ENCODE measurements at places on chromosomes 6 and 20.

DNA sequence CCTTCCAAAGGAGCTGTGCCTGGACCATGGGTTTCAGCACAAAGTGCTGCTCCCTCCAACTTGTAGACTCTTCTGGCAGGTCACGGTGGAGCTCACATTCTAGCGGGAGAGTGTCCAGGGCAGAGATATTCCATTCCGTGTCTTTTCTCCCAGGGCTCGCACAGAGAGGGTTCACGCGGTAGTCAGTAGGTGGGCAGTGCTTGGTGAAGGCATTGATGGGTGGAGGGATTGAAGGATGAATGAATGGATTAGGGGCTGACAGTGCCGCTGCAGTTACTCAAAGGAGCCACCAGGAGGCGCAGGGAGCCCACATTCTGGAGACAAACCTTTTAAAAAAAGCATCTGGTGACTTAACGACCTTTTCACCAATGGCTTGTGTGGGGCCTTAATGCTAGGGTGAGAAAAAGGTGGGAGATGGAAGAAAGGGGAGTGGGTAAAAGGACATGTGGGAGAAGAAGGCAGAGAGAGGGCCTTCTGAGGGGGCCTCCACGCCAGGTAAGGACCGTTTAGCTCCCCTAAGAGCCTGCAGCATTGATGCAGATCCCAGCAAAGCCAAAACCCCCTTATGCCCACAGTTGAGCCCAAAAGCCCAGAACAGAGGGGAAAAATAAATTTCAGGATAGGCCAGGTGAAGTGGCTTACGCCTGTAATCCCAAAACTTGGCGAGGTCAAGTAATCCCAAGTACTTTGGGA, 17.5 kb upstream of the FAM110A start:
- peak; percentile 66 for DNase-seq

GRCh38 chr6:136753624-136754023, 38.7 kb downstream of the MAP3K5 start:
- DNase-seq = no peak

DNA sequence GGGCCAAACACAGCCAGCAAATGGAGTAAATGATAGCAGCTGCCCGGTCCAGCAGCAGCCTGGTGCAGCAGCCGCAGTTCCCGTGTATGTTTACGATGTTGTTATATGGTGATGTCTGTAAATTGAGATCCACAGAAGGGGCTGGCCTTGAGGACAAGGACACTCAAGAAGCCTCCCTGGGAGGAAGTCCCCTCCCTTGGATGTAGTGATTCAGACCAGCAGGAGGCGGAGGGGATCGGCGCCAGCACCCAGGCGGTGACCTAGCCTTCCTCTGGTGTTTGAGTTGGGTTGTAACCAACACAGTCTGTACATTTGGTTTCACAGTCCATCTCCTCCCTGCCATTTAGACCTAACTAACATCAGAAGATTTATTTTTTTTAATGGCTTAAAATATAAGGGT, 187.8 kb downstream of the SYNDIG1 start:
- DNase-seq = peak; percentile 35

- DNase-seq = no peak
These were observed 5.6 kb downstream of the SMIM29 start for GRCh38 chr6:34243131-34243771.

DNA sequence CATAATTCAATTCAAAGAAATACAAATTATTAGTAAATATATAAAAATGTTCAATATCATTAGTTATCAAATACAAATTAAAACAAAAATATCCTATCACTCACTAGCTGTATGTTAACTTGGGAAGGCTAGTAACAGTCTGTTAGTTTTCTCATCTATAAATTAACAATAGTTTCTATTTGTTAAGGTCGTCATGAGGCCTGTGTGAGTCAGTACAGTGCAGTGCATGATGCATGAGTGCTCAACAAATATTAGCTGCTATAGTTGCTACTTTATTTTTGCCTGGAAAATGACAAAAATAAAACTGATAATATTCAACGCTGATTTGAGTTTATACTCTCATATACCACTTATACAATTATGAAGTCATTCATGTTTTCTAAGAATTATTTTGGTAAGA, 401.6 kb upstream of the RUNX2 start:
- DNase-seq = no peak

GRCh38 chr6:98836025-98836961, 1.9 kb downstream of the POU3F2 start:
- no peak for DNase-seq

- DNase-seq = no peak
These were observed 329.3 kb upstream of the RNF24 start for GRCh38 chr20:4344670-4345069.

- no peak for DNase-seq
These were observed 17.5 kb upstream of the CDH22 start for GRCh38 chr20:46325789-46326188.

GRCh38 chr20:52483382-52483781, 291.8 kb upstream of the ZFP64 start:
- no peak for DNase-seq

GRCh38 chr20:31637660-31638059, at the start of gene COX4I2:
COX4I2 (plus strand) TSS chr20:31637912; CDS start chr20:31639018, 1,106 bp downstream.
- DNase-seq = no peak

- peak; percentile 22 for DNase-seq
These were observed 133.5 kb downstream of the TBC1D7 start for GRCh38 chr6:13194852-13195251.

DNA sequence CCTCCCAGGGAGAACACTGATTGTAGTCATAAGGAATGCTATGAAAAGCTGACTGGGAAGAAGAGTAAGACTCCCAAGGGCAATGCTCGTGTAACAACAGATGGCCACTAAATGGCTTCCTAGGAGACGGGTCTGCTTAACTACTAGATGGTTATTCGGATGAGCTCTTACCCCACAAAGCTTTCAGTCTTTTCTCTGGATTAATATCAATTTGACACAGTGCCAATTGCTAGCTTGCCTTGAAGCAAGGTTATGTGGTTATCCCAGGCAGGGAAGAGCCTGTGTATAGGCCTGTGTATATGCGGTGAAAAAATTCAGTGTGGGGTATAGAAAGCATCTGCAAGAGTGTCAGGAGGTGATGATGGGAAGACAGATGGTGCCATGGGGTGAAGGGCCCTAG, 86.4 kb upstream of the NOX3 start:
- DNase-seq = no peak

DNA sequence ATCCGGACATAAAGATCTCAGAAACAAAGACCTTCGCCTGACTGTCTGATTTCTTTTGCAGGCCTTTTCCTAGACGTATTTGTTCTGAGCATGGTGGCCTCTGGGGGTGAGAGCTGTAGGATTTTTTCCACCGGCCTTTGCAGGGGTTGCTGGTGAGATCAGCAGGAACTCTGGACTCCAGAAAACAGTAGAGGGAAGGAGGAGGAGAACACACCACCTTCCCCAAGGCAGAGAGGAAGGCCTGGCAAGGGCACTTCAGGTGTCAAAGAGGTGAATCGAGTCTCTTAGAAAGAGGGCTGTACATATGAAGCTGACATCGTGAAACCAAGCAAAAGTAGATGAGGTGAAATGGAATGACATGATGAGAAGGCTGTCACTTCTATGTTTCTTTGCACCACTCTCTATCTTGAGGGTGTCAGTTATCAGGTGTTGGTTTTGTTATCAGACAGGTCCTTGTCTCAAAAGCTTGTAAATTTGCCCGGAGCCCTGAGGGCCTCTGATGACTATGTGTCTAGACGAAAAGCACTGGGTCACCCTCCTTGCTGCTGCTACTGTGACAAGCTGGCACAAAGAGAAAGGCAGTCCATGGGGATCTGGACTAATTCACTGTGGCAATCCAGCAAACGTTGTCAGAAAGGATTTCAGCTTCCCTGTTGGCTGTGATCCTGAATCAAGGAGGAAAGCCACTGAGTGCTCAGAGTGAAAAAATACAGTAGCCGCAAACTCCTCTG, 91.3 kb upstream of the MAP3K7 start:
- no peak for DNase-seq

DNA sequence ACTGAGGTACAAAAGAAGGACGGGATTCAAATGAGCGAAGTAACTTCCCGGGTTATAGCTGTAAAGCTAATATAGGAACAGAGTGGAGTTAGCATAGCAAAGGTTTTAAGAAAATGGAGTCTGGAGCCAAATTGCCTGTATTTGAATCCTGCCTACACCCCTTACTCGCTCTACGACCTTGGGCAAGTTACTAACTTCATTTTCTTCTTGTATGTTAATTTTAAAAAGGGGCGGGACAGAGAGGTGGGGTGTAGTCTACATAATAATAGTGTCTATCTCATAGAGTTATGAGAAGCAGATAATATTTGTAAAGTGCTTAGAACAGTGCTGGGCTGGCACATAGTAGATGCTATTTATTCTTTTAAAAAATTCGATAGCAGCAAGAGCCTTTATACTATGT, 705 bp downstream of the ZSCAN23 start:
- DNase-seq = no peak

- DNase-seq = peak; percentile 87
These were observed 17.9 kb upstream of the MOCS1 start for GRCh38 chr6:39952167-39952566.

DNA sequence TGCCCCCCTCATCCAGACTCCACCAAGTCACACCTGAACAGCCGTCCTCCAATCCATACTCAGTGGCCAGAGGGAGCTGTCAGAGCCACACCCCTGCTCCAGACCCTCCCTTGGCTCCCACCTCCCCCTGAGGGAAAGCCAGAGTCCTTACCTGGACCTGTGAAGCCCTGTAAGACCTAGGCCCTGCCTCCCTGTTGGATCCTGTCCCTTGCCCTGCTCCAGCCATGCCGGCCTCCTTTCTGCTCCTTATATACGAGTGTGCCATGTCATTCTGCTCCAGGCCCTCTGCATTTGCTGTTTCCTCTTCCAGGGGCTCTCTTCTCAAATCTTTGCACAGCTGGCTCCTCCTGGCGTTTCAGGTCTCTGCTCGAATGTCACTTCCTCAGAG, 100.3 kb upstream of the MYL9 start:
- DNase-seq = no peak

- no peak for DNase-seq
These were observed 49.1 kb downstream of the LAMA2 start for GRCh38 chr6:128932061-128932460.

DNA sequence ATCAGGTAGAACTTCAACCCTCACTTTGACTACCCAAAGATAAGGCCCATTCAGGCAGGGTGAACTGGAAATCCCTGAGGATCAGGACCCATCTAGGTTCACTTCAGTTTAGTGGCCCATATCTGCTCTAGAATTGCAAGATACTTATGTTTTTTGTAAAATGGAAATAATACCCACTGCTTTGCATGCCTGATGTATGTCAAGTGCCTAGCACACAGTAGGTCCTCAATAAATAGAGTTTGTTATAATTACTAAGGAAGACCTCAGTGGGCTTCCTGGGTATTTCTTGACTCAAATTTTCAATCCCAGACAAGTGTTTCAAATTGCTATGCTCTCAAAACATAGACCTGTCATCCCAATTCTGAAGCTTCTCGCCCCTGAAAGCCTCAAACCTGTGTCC, 32.5 kb downstream of the PIGU start:
- no peak for DNase-seq

Data from cardiac muscle cell (in vitro differentiated cells and primary cell).